Hematopoietic multipotent progenitor cell (in vitro differentiated cells): ENCODE measurements at places on chromosomes 3 and 15. TPM values are rescaled to one million over a fixed set of nuclear protein-coding genes. Genes with fewer than 3 reads are reported as not detected.

ESYT3 gene
- total RNA-seq, result 0.54 TPM

EHHADH gene
- 4.0 TPM for total RNA-seq

CD80 gene
- total RNA-seq, result 0.54 TPM

NR1I2 gene
- total RNA-seq, result 2.4 TPM

GP5 gene
- 0.27 TPM for total RNA-seq

BCHE gene
- under 0.01 TPM for total RNA-seq

C3orf49 gene
- total RNA-seq, result not detected

GMPS gene
- total RNA-seq, result 16.7 TPM

FAM107A gene
- under 0.01 TPM for total RNA-seq

LHFPL4 gene
- total RNA-seq, result not detected

GOLGA8H gene
- total RNA-seq, result 1.6 TPM

LMAN1L gene
- total RNA-seq, result 0.27 TPM

CCDC54 gene
- not detected for total RNA-seq
